ENCODE measurements at places on chromosomes 6 and 20.

DNA sequence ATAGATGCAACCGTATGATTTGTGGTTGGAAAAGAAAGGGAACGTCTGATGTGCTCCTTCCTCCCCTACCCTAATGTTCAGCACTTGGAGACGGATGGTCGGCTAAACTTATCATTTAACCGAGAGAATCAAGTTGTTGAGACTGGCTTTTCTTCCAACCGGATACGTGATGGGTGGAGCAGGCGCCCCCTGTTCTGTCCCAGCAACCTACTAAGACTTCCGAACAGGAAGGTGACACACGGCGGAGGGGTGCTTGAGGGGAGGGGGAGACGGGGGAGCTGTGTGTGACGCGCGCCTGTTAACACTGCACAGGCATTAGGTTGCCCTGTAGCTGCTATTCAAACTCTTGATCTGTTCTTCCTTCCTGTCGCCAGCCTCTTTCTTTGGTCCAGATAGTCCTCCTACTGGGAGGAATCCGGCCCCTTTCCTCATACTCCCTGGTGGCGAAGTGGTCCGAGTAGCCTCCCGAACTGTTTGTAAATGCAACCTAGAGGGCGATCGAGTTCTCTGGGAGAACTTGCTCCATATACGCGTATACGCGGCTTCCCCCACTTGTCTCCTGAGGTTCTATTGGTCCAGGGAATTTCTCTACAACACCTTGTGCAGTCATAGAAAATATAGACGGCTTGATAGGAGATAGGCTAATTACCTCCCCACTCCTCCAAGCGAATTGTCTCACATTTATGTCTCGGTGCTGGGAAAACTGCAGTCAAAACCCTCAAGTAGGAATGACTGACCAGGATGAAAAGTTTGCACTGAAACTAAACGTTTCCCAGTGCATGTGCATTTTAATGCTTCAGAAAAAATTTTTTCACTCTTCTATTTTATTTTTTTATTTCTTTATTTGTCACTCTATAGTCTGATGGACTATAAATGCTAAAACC is 126.0 kb upstream of the SLC2A12 start:
- peak; percentile 65 for DNase-seq

- no peak for DNase-seq
These were observed 59.6 kb downstream of the NFATC2 start for GRCh38 chr20:51482836-51483473.

DNA sequence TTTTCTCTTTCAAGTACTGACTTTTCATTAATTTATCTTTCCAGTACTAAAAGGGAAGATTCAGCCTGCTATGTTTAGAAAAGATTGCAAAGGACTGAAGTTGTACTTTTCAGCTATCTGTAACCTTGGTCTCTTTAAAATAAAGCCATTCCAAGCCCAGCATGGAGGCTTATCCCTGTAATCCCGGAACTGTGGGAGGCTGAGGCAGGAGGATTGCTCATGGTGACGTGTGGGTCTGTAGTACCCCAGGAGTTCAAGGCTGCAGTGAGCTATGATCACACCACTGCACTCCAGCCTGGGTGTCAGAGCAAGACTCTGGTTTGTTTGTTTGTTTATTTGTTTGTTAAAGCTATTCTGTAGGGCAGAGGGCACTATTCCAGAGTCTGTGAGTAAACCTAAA is 50.6 kb upstream of the TMEM170B start:
- no peak for DNase-seq

- no peak for DNase-seq
These were observed 84.1 kb downstream of the DNAAF9 start for GRCh38 chr20:3323398-3323797.

DNA sequence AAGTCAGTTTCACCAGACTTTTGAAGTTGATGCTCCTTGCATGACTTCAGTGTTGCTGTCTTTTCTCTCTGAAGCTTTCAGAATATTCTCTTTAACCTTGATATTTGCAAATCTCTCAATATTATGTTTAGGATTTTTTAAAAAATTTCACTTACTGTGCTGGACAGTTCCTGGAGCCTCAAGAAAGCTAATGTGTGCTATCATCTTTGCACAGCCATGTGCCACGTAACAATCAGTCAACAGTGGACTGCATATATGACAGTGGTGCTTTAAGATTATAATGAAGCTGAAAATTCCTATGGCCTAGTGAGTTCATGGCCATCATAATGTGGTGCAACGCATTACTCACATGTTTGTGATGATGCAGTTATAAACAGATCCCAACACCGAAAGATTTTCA is 59.1 kb upstream of the OGFRL1 start:
- DNase-seq, result no peak

DNA sequence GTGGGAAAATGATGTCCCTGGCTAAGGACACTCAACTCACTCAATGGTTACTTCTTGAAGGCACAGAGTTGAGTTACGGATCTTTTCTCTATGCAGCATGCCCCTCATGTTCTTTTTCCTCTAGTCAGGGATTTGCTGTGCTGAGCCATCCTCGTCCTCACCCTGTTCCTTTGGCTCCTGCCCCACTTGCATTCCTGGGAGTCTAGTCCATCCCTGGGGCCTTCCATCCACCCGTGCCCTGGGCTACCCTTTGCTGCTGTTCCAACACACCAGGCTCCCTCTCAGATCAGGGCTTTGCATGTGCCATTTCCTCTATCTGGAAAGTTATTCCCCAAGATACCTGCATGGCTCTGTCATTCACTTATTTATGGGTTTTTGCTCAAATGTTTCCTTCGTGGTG is 13.3 kb upstream of the KCNG1 start:
- no peak for DNase-seq

Measured in effector memory CD8-positive, alpha-beta T cell (primary cell).